ENCODE measurements at places on chromosomes 4 and X. TPM values are rescaled to one million over a fixed set of nuclear protein-coding genes. Genes with fewer than 3 reads are reported as not detected.

FHIP1A gene
- not detected for polyA plus RNA-seq

USP17L13 gene
- polyA plus RNA-seq: not detected

DNA sequence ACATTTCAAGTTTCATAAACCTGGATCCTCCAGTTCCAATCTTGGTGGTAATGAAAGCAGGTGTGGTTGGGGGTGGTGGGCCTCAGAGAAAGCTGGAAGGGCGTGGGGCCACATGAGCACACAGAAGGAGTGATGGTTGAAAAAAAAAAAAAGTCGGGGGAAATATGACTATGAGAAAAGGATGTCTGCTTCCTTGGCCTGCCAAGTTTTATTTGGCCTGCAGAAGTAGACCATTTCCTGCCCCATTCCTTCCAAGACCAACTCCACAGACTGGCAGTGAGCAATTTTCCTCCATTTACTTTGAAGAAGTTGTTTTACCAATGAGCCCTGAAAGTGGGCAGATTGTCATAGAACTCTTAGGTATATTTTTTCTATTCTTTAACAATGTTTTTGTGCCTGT lies 43.3 kb downstream of the LNX1 start:
- no peak for DNase-seq

GRCh38 chrX:128250621-128251020 lies 198.4 kb upstream of the ACTRT1 start:
- DNase-seq: no peak

GRCh38 chr4:52199574-52200338 lies 148.7 kb downstream of the SPATA18 start:
- no peak for DNase-seq

GRCh38 chr4:31674313-31674947 lies 954.3 kb downstream of the PCDH7 start:
- no peak for DNase-seq
